Caki2 (cell line): ENCODE measurements at places on chromosomes 3 and 15. TPM values are rescaled to one million over a fixed set of nuclear protein-coding genes. Genes with fewer than 3 reads are reported as not detected.

The SPTBN5 gene
- not detected in 2 replicates for total RNA-seq

The FAM227B gene
- total RNA-seq = 5.2 and 5.8 TPM in 2 replicates

The ANKRD63 gene
- not detected in 2 replicates for total RNA-seq

The PDHB gene
- total RNA-seq = 54.8 and 86.1 TPM in 2 replicates

The SELENOK gene
- total RNA-seq = 49.8 and 65.6 TPM in 2 replicates

The PAK2 gene
- total RNA-seq = 24.1 and 25.0 TPM in 2 replicates

The CGGBP1 gene
- total RNA-seq = 1.8 and 16.3 TPM in 2 replicates

The DLEC1 gene
- not detected in 2 replicates for total RNA-seq

The GP9 gene
- not detected in 2 replicates for total RNA-seq

The ACP3 gene
- not detected in 2 replicates for total RNA-seq

The STAB1 gene
- total RNA-seq = not detected in 2 replicates

The GFM1 gene
- 35.0 and 45.0 TPM in 2 replicates for total RNA-seq

The MYZAP gene
- not detected in 2 replicates for total RNA-seq

The SEMA3B gene
- total RNA-seq = 99.9 and 105 TPM in 2 replicates

The LDHAL6B gene
- total RNA-seq = not detected in 2 replicates

The KIF23 gene
- 20.6 and 25.1 TPM in 2 replicates for total RNA-seq

The LIPH gene
- total RNA-seq = 14.8 and 23.9 TPM in 2 replicates

The GYG1 gene
- total RNA-seq = 28.1 and 63.3 TPM in 2 replicates
